ENCODE measurements at places on chromosomes 5 and 9.

DNA sequence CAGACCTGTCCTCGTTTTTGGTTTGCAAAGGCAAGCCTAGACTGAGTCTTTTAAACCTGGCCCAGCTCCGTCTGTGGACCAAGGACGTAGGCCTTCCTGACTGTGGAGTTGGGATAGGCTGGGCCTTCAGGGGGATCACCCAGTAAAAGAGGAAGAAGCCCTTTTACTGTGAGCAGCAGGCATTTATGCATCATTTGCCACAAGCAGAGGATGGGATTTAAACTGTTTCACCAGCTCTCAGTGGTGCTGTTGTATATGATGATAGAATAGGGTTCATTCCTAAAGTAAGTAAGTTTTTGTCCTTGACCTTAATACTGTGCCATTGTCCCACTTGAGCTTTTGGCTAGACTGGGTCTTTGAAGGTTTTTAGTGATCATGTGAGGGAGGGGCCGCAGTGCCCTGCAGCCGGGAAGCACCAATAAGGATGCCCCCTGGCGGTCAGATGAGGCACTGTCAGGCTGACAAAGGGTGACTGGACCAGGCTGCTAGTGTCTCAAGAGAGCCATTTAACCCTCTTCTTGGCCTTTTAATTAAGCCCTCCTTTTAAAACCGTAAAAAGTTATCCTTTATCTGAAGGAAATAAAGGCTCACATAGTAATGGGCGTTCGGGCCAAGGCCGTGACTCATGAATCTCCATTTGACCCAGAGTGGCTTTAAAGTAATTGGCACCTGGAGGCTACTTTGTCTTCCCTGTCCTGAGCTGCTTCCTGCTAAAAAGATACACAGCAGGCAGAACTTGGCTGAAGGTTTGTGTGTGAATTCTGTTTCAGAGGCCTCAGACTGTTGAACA is 74.0 kb downstream of the UBAP1 start:
- DNase-seq, result peak; percentile 26

GRCh38 chr9:97984188-97985057 is 1.3 kb downstream of the ANP32B start:
- DNase-seq, result no peak

DNA sequence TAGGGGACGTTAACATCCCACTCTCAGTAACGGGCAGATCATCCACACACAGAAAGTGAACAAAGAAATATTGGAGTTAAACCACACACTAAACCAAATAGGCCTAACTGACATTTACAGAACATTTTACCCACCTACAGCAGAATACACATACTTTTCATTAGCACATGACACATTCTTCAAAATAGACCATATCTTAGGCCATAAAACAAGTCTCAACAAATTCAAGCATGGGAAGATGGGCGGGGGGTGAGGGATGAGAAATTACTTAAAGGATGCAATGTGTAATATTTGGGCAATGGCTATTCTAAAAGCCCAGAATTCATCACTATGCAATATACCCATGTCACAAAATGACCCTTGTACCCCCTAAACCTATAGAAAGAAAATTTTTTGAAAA is 226.2 kb downstream of the ATPSCKMT start:
- no peak for DNase-seq

- DNase-seq, result no peak
Measured at GRCh38 chr5:9428272-9428671, 117.6 kb downstream of the SEMA5A start.

- DNase-seq, result no peak
Measured at GRCh38 chr5:19837536-19838174, 150.3 kb downstream of the CDH18 start.

DNA sequence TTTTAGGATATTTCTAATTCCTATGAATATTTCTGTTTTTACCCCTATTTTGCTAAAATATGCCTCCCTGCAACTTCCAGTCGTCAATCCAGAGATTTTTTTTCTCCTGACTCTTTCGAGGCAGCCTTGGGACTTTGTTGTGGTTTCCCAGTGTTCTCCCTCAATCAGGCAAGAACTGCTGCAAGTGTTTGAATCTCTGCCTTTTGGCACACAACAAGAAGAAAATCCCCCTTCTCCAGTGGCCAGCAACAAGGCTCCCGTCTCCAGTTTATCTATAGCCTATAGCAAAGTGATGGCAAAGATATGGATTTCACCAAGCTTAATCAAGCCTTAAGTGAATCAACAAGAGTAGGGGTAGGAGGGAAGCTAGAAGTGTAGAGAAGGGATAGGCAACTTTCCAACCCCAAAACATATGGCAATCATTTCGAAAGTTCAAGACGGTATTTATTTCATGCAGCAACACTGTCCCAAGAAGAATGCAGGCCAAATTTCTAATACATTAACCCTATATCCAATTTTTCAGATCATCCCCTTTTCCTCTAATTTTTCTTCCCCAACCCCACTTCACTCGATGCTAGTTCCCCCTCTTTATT is 37.7 kb upstream of the PAPPA start:
- no peak for DNase-seq

DNA sequence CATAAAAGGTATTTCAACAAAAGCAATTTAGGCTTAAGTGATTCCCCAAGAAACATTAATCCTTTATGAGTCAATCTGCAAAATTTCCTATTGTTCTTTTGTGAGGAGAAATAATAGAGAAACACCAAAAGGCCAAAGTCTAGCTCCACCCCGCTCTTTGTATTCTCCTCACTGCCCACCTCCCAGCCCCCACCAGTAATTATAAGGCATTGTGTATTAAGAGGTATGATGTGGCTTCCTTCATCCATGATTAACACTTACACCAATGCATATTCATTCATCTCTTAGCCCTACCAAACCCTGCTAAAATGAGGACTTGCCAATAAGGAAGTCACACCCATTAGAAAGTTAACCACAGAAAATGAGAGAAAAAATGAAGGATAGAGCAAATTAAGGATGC is 105.3 kb upstream of the SPATA31D4 start:
- no peak for DNase-seq

DNA sequence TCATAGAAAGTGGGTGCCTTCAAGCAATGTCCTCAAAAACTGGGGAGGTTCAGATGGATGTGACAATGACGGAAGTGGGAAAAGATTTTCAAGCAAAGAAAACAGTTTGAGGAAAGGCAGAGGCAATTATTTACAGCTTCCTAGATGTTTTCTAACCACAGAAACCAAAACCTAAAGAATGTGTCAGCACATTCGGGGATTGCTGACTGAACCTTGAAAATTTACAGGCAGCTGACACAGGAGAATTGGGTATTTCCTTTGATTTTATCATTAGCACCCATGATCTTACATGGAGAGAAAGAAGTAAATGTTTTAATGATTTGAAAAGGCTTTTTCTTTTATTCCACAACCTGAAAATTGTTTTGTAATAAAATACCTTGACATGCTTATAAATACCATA is 369.0 kb downstream of the ACTL7B start:
- DNase-seq, result no peak

DNA sequence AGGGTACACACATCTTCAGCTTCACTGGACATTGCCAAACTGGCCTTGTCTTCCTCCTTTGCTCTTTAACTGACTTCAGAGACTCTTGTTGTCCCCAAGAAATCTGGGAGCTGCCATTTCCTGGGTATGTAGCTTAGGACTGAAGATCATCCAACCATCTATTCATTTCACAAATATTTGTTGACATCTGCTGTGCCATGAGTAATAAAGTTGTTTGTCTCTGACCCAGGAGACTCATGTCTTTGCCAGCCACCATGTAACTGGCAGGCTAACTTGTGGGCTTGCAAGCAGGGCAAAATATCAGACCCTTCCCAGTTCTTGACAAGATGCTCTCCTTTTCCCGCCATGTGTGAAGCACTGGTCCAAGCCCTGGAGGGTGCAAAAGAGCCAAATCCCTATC is 17.1 kb upstream of the TOR1B start:
- no peak for DNase-seq

DNA sequence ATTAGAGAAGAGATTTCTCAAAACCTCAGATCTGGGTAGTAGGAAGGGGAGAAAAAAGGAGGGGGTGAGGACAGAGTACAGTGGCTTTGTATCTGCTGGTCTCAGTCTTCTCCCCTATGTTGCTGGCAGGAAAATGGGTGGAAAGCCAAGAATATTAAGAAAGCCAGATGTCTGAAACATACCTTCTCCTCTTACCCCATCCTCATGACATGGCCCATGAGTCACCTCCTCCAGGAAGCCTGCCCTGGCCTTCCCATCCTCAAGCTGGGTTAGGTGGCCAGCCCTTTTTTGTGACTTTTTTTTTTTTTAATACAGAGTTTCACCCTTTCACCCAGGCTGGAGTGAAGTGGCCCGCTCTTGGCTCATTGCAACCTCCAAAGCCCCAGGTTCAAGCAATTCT is 61.8 kb downstream of the ABCA1 start:
- no peak for DNase-seq

- peak; percentile 29 for DNase-seq
Measured at GRCh38 chr9:99782962-99783718, 38.5 kb upstream of the NR4A3 start.

- no peak for DNase-seq
Measured at GRCh38 chr5:64497386-64497785, 8.4 kb upstream of the RGS7BP start.

GRCh38 chr5:95852567-95852966 is 30.0 kb upstream of the GLRX start:
- DNase-seq, result no peak

DNA sequence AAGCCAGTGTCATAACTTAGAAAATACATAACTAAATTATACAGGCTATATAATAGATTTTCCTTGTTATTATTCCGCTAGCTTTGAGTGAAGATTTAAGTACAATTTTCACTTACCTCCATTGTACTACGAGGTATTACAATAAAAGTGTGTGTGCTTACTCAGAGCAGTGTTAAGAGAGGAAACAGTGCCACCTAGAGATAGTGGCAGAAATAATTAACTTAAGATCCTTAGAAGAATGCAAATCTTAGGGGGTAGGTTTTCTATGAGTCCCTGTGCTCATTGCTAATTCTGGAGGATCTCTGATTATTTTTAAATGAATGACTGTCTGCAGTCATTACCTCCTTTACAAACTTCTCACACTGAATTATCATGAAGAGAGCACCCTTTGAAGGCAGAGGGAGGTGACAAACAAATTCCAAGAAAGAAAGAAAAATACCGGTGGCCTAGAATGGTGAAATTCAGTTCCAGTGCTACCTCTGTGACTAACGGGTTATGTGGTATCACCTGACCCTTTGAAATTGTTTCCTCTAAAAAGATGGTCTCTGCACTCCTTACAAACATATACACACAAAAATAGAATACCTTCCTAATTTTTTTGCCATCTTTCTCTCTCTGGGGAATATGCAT is 379.8 kb downstream of the TRIM36 start:
- no peak for DNase-seq

- DNase-seq, result no peak
Measured at GRCh38 chr5:135564331-135564730, 14.5 kb downstream of the CXCL14 start.

- DNase-seq, result no peak
Measured at GRCh38 chr5:53114988-53115387, 5.4 kb upstream of the MOCS2 start.

DNA sequence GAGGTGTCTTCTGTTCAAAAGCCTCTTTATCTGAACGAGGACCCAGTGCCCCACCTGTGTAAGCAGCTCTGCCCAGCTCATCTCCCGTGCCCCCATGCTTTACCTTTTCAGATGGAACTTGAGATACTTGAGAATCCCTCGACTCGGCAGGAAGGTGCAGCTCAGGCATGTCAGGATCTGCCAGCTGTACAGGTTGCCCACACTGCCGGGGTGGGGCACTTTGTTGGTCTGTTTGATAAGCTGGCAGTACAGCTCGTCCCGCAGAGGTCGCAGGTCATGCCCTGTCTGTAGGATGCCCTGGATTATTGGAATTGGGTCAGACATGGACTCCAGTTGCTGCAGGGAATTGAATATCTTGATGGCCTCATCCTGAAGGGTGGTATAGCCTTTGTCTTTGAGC is 58.0 kb upstream of the RETREG1 start:
- DNase-seq, result no peak

DNA sequence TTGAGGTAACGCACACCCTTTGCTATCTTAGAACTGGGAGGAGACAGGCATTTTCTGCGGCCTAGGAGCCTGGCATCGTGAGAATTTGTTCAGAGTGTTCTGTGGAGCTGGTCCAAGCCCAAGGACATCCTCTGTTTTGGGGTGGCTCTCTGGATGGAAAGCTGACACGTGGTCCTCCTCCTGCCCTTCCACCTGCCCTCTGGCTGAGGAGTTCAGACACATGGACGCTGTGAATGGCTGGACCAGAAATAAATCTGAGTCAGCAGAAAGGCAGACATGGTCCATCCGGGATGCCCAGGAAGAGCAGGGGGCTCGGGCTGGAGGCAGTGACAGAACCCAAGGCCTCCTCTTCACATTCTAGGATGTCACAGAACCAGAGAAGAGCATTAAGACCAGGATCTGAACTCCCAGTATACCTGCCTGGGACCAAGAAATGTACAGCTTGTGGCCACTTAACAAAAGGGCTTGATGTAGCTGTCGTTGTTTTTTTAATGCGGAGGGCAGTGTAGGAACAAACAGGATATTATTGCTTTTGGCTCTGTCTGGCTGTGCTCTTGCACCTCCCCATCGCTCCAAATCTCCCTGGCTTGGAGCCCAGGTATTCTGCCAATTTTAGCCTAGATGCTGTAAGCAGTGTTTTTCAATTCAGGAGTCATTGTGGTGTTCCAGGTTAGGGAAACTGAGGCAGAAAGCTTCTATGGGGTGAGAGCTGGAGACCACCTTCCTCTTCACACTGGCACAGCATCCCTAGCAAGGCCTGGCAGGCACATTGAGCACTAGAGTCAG is 2.4 kb downstream of the CKMT2 start:
- DNase-seq, result no peak

DNA sequence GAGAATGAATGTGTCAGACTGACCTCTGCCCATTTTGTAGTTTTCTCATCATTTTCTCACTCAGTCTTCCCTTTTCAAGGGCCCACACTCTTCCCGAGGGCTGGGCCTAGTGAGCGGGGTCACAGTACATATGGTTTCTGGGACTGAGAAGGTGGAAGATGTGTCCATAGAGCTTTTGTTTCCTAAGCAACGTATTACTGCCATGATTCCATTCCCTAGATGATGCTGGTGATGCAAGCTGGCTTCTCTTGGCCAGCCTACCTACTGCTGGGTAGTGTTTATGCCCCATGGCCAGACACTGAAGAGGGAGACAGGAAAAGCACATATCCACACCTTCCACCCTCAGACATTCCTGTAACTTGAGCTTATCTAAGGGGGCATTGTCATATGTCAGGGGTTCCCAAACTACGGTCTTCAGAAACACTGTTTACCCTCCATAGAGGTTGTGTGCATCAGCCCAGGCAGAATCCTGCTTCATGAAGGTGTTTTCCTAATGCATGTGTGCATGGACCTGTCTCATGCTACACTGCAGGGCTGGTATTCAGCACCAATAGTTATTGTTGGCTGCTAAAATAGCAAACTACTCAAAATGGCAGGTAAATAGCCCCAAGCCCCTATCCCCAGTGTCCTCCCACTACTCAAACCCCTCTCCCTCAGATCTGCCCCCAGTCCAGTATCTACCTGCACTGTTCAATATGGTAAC is 9.5 kb downstream of the IRF1 start:
- no peak for DNase-seq

DNA sequence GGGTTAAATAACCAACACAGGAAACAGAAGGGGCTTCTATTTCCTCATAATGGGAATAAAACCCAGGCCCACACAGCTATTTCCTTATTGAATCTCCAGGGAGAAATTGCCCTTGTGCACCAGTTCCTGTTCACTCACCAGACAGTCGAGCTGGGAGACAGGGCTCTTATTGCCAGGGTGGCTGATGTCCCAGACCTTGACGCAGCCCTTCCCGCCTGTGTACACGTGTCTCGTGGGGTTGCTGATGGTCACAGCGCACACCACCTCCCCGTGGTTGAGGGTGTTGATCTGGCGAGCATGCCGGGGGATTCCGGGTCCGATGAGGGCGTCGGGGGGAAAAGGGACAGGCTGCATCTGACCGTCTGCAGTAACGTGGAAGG is 96.5 kb downstream of the TLE1 start:
- DNase-seq, result no peak

- DNase-seq, result no peak
Measured at GRCh38 chr9:129627556-129628440, 1.8 kb downstream of the NTMT1 start.

Measured in bone marrow (tissue), 2 donors.